AG04450 (cell line): ENCODE measurements at places on chromosomes 2 and 18.

DNA sequence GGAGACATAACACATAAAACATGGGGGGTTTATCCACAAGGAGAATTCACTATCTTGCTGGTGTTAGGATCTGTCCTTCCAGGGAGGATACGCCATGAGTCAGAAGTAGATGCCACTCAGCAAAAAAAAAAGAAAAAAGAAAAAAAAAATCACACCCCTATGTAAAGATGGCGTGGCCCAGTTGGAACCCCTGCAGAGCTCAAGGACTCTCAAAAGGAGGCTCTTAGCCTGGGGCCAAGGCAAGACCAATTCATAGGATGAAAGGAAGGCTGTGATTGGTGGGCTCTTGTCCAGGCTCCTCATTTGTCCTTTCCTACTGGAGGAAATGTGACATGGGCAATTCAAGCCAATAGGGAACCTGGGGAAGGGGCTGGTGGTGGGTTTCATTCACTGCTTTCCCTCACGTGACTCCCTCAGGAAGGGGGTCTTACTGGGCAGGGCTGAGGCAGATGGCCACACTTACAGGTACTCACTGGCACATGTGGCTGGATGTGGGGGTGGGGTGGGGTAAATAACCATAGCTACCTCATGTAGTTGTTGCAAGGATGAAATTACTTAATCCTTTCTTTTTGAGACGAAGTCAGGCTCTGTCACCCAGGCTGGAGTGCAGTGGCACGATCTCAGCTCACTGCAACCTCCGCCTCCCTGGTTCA is 38.7 kb upstream of the HAAO start:
- DNase-seq, result no peak

DNA sequence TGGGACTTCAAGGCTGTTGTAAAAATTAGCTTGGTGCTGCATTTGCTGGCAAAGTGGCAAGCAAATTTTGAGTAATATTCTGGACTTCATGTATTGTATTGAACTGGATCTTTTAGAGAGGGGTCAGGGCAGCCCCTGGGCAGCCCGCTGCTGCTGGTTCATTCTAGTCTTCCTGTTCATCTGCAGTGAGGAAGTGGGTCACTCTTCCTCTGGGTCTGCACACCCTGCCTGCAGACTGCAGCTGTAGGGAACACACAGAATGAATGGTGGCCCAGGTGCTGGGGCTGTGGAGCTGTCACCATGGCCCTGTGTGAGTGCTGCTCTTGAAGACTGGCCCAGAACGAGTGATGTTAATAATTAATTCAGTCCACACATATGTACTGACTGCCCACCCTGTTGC is 9.4 kb downstream of the SH3RF3 start:
- DNase-seq, result no peak

DNA sequence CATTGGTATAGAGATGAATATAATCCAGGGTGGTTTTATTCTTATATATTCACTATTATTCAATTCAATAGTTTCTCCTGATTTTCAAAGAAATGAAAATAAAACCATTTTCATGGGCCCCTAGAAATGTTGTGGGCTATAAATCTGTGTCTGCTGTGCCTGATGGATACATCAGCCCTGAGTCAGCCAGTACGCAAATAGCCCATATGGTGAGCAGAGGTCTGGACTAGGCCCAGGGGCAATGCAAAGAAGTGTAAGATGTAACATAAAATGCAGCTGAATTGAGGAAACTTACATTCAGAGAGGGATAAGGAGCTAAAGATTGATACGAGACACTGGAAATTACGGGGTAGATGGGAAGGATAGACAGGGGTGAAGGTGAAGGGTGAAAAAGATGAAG is 122.5 kb downstream of the MAIP1 start:
- peak; percentile 58 for DNase-seq

DNA sequence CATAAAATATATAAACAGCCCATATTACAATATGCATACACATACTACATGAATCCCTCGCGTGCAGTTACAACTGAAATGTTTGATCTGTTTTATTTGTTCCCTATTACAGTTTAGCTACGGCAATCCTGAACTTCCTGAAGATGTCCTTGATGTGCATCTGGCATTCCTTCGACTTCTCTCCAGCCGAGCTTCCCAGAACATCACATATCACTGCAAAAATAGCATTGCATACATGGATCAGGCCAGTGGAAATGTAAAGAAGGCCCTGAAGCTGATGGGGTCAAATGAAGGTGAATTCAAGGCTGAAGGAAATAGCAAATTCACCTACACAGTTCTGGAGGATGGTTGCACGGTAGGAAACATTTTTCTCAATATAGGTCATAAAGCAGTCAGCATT is 36.4 kb downstream of the COL3A1 start:
- no peak for DNase-seq

DNA sequence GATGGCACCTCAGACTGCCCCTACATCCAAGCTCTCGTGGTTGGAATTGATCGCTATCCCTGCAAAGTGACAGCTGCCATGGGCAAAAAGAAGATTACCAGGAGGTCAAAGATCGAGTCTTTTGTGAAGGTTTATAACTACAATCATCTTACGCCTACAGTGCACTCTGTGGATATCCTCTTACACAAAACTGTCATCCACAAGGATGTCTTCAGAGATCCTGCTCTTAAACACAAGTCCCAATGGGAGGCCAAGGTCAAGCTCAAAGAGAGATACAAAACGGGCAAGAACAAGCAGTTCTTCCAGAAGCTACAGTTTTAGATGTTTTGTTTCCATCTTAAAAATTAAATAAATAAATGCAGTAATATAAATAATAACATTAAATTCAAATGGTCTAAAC is 45.4 kb downstream of the INO80D start:
- DNase-seq, result no peak

DNA sequence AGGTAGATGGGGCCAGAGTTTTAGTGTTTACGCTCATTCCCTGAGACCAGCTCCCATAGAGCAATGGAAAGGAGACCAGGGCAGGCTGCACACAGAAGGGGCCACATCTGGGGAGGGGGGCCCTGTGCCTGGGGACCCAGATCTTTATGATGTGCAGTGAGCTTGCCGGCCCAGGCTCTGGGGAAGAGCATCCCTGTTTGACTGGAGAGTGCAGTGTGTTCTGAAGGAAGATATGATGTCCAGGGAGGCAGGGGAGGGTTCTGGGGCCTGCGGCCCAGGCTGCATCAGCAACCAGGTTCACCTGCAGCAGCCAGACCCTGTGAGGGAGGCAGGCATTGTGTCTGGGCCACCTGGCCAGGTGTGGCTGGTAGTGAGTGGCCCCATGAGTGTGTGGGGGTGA is 13.8 kb downstream of the TPO start:
- DNase-seq, result no peak

- no peak for DNase-seq
Observed at GRCh38 chr18:59664329-59664728, 32.9 kb downstream of the CCBE1 start.

GRCh38 chr2:134218930-134219658 is 34.8 kb upstream of the MGAT5 start:
- DNase-seq, result no peak
